Stimulated activated CD8-positive, alpha-beta memory T cell treated with anti-CD3 and anti-CD28 coated beads, Interleukin-4, amount 100 ng/mL, for 4 hours (primary cell): ENCODE measurements at places on chromosomes 5 and 9.

DNA sequence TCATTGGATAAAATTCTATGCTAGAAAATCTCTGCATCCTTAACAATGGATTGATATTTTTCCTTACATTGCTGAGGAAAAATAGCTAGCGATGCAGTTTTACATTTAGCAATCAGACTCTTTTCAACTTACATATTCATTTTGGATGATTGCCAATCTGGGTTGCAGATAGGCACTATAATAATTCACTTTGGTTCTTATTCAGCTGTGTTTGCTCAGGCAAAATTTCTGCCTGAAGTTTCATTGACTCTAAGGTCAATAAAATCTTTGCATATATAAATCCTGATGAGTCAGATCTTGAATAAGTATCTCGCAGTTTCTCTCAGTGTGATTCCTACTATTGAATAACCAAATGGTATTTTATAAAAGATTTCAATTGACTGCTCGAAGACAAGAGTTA, 1105.8 kb downstream of the CDH18 start:
- DNase-seq = no peak

GRCh38 chr9:116695438-116695837, 8.3 kb downstream of the TRIM32 start:
- DNase-seq = no peak

- no peak for DNase-seq
Observed at GRCh38 chr9:133962341-133962740, 29.8 kb downstream of the VAV2 start.

DNA sequence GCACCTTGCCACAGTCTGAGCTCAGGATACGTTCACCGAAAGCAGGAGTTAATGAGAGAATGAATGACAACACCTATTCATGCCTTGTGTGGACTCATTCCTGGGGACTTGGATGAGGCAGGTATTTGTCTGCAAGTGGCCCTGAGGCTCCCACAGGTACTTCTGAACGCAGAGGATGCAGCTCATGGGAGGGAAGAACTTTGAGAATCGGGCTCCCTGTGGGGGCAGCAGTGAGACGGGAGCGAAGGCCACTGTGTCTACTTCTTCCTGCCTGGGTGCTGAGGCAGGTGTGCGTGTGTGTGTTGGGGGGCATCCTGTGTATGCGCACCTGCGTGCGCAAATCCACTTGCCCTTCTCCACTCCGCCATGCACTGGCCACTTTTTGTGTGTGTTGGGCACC, 42.2 kb downstream of the PTPN3 start:
- no peak for DNase-seq

- no peak for DNase-seq
Observed at GRCh38 chr9:3856592-3856991, 330.8 kb upstream of the RFX3 start.

GRCh38 chr9:136567651-136568287, 21.9 kb upstream of the NOTCH1 start:
- no peak for DNase-seq

DNA sequence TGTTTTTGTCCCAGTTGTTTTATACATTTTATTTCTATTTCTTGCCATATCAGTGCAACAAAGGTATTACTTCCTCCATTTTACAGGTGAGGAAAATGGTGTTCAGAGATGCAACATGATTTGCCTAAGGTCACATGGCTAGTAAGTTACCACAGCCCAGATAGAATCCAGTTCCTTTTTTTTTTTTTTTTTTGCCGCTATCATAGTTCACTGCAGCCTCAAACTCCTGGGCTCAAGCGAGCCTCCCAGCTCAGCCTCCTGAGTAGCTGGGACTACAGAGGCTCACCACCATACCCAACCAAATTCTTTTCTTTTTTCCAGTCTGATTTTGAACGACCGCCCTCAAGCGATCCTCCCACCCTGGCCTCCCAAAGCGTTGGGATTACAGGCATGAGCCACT, 480 bp upstream of the CCDC69 start:
- no peak for DNase-seq

- no peak for DNase-seq
Observed at GRCh38 chr9:137367506-137368430, 55.2 kb downstream of the EXD3 start.

DNA sequence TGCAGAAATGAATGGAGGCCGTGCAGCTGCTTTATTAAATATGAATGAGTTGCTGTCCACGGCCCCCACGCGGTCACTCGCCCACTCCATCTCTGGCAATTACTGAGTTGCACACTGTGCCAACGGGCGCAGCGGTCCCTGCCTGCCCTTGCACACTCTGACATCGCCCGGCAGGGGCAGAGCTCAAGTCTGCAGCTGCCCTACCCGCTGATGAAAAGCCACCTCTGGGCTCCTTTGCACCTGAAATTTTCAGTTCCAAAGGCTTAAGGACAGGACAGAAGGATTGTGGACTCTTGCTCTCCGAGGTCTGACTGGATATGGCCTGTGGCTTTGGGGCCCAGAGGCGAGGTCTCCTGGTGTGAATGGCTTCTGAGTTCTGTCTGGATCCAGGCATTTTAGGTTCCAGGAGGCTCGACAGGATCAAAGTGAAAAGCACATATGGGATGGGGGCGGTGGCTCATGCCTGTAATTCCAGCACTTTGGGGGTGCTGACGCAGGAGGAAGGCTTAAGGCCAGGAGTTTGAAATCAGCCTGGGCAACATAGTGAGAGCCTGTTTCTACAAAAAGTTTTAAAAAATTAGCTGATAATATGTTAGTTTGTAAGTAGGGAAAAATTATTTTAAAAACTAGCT, 201.8 kb downstream of the PAX5 start:
- no peak for DNase-seq

- no peak for DNase-seq
Observed at GRCh38 chr9:99431103-99431502, 209.0 kb downstream of the SEC61B start.

- DNase-seq = no peak
Observed at GRCh38 chr5:119048246-119048645, 22.6 kb upstream of the DMXL1 start.

DNA sequence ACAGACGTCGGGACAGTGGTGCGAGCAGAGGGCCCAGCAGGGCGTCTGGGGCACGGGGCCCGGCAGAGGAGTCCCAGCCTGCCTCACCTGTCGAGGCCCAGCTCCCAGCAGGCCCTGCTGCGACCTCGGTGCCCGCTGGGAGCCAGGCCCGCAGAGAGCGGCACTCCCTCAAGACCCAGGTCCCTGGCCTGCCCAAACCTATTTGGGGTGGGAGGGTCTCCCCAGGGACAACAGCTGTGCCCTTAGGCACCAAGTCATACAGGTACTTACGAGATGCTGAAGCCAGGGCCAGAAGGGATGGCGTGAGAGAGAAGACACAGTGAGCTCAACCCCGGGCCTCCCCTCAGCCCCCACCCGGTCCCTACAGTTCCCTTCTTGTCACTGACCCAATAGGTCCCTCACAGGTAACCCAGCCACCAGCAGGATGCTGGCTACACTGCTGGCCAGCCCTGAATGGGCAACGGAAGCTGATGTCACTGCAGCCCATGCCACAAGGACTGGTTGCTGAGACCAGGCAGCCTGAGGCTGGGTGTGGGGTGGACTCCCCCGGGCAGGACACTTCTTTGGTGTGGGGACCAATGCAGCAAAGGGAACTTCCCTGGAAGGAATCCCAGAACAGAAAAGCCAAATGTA, 3.7 kb downstream of the NSMF start:
- DNase-seq = no peak

DNA sequence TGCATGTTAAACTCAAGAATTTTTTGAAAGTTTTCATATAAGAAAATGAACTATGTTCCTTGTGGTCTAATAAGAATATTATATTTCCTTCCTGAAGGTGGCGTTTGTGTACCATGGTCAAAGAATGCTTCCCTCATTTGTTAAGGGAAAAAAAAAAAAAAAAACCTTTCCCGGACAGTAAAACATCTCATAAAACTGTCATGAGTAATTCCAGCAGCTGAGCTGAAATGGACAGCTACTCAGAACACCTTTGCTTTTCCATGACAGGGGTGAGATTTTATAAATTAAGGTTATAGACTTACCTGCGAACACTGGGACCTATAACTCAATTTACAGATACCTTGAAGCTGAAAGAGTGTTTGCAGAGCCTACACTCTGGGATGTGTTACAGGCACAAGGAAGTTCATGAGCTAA, 113.2 kb upstream of the RANBP3L start:
- no peak for DNase-seq

- no peak for DNase-seq
Observed at GRCh38 chr5:35660451-35660850, 42.8 kb downstream of the SPEF2 start.

DNA sequence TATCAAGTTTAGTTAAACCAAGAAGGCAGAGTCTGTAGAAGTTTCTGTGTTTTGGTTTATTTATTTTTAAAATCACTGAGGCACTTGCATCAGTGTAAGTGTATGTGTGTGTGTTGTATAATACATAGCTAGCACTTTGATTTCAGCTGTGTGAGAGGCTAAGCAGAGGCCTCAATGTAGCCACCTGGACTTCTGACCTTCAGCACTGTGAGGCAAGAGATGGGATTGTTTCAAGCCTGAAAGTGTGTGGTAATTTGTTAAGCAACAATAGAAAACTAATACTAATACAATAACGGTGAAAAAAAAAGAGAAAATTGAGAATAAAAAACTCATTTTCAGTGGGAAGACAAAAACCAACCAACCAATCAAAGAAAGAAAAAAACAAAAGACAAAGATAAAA, 327.3 kb downstream of the CDH18 start:
- no peak for DNase-seq

- no peak for DNase-seq
Observed at GRCh38 chr5:78162253-78162862, 132.1 kb downstream of the AP3B1 start.

DNA sequence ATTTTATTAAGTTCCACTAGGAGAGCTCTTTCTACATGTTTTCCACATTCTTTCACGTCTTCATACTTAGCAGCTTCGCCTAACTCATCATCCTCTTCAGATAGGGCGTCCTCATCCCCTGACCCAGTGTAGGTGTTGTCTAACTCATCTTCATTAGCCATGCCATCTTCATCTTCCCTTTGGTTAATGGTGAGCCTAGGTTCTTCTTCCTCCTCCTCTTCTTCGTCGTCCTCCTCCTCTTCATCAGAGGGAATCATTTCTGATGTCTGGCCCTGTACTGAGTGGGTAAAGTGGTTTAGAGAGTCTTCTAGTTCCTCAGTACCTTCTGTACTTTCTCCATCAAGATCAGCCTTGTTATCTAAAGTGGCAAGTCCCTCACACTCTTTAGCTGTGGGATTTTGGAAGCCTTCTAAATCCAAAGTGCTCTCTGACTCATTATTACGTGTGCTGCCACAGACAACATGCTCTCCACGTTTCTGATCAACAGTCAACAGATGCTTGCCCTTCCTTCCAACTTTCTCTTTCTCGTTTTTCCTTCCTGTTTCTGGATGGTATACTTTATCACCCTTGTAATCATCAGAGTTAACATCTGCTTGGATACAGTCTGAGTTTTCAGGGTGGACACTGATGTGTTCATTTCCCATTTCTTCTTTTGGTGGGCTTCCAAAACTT, 31.1 kb downstream of the TUT7 start:
- DNase-seq = no peak

DNA sequence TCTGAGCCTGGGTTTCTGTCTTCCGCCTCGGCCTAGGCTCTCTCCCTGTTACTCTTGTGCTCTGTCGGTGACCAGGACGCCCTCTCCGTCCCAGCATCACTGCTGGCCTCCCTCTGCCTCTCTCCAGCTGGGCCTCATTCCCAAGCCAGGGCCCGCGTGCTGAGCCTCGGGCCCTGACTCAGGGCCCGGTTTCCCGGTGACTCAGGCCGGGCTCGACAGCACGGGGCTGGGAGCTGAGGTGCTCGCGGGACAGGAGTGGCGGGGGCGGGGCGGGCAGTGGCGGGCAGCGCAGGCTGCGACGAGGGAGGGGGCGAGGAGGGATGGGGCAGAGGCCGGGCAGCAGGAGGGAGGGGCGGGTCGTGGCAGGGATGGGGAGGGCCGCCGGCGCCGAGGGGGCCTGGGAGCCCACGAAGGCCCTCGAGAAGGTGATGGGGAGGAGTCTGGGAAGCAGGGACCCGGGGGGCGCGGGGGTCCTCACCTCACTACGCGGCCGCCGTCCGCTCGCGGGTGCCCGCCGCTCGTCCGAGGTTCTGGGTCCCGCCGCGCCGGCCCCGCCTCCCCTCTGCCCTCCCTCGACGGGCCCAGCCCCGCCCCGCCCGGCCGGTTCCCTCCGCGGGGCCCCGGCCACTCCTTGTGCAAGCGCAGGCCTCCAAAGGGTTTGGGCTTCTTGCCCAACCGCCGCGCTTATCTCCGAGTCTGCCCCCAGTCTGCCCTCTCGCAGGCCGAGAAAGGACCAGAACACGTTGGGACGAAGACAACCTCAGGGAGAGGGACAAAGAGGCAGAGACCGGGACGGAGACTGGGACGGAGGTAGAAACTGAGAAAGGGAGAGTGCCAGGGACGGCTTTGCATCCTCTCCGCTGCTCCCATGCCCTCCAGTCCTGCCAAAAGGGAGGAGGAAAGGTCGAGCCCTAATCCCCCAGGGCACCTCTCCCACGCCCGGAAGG, at the start of gene ARAP3:
Gene ARAP3 (minus strand): TSS at position 536 of the 947 bp plus-strand sequence. CDS start 1,744 bp downstream, outside the sequence.
- no peak for DNase-seq

- DNase-seq = no peak
Observed at GRCh38 chr5:176154821-176155220, 83.4 kb upstream of the SIMC1 start.

DNA sequence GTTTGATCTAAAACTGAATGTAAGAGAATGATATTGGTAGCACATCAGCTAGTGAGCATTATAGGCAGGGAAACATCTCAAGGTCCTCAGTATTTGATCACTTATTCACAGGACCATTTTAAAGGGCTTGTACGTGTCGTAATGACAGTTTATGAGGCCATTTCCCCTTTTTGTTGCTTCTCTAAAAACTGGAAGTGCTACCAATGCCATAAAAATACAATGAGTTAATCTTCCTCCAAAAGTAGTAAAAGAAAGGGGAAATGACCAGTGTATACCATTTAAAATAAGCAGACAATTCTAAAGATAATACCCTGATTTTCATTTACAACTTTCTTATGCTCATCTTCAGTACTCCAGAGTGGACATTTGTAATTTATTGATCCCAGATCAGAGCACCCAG, 285.8 kb upstream of the PCSK5 start:
- no peak for DNase-seq

DNA sequence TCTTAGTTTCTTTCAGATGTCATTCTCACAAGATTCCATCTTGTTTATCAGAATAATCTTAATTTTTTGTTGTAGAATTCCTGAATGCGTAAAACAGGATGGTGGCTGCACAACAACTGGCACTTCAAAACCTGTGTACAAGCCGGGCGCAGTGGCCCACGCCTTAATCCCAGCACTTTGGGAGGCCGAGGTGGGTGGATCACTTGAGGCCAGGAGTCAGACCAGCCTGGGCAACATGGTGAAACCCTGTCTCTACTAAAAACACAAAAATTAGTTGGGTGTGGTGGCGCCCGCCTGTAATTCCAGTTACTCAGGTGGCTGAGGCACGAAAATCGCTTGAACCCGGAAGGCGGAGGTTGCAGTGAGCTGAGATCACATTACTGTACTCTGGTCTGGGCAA, 10.5 kb upstream of the CCNB1 start:
- no peak for DNase-seq
